ENCODE measurements at places on chromosomes 5 and 9.

GRCh38 chr5:115932991-115933390 is 29.3 kb upstream of the LVRN start:
- no peak for DNase-seq

- no peak for DNase-seq
These were observed 43.9 kb upstream of the HMGCS1 start for GRCh38 chr5:43357067-43357466.

DNA sequence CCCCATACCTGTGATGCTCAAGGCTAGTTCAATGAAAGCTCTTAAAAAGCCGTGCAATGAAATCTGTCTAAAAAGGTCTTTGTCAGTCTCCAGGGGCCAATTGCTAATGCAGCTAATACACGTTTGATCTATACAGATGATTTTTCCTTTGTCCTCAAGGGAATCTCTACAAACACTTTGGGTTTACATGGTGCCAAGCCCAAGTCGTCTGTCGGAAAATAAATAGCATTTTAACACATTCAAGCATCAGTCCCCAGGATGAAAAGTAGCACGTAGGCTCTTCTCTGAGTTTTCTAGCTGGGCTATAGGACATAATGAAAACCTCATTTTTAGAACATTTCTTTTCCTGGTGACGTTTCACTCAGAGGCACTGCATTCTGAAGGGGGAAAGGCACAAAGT is 477.4 kb upstream of the WWC1 start:
- no peak for DNase-seq

DNA sequence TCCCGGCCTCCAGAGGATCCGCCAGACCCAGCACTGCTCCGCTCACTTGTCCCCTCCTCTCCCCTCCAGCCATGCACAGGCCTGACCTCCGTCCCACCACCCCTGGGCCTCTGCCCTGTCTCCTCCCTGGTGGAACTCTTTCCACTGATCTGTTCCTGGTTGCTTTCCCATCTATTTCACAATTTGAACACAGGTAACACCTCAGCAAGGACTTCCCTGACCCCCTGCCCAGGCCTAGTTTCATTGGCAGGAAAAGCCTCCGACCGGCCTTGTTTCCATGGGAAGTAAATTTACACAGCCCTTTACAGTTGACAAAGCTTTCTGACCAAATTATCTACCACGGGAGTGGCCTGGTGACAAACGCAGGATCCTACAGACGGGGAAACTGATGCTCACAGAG is 14.8 kb downstream of the QSOX2 start:
- no peak for DNase-seq

- DNase-seq: no peak
These were observed 897 bp downstream of the ROPN1L start for GRCh38 chr5:10442576-10442975.

GRCh38 chr9:7165331-7165975 is 407.7 kb downstream of the KDM4C start:
- no peak for DNase-seq

DNA sequence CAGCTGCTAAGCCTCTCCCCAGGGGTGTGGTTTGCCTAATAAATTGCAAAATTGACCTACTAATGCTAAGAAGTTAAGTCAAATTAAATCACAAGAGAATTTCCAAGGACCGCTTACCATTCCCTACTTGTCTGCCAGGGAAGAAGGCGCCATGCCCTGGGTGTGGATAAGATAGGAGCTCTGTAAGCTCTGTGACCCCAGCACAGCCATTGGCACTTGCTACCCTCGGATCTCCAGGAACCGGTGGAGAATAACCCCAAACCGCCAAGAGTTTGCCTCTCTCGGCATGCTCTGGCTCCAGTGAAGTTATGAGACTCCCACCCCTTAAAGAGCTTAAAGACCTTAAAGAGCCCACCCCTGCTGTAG is 58.9 kb downstream of the NEURL1B start:
- DNase-seq: no peak

DNA sequence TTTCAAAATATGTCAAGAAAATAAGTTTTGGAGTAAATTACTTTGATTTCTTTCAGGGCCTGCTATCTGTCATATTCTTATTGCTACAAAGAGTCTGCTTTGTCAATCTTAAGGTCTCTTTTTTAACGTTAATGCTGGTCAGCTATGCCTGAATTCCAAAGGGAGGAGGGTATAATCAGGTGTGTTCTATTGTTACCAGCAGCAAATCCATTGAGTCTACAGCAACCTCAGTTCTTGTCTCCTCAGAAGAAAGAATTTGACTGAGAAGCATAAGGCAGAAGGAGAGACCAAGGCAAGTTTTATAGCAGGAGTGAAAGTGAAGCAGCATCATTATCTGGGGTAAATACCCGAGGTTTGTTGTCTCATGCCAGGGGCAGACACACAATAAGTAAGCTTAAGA is 23.7 kb upstream of the MINAR2 start:
- no peak for DNase-seq

GRCh38 chr9:34403554-34404380 is 27.1 kb upstream of the MYORG start:
- peak; percentile 65 for DNase-seq

DNA sequence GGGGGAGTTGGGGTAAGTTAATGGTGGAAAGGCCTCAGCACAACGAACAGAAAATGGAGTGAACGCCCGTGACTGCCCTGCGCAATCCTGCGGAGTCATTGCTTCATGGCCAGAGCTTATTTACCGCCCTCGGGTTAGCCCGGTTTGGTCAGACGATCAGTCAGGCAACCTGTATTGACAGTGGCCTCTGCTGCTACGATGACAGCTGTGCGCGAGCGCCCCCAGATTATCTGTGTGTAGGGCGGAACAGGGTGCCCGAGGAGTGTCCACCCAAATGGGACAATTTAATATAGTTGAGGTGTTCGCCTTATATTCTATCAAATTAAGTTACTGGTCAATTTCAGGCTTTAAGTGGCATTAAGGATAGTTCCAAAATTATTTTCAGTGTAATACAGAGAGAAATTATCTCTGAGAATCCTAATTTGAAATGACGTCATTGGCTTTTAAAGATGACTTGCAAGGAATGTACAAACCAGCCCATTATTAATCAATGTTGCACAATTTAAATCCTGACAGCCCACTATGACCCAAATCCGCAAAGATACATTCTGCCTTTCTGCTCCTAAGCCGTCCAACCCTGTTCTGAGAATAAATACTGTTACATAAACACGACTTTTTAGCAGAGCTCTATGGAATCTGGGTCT is 879 bp upstream of the UBQLN1 start:
- no peak for DNase-seq

DNA sequence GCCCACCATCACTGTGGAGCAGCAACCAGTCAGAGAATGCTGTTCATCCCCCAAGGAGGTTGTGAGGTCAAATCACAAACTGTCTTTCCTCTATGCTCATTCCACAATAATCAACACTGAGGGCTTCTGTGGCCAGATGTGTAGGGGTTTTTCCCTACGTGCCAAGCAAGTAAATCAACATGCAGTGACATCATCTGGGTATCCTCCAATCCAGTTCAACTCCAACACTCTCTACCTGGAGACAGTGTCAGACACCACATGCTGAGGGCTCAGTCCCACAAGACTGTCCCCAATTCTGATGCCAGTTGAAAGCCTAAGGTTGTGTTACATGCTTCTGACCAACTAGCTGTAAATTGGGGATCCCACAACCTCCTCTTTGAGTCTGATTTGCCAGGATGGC is 57.3 kb upstream of the DMRT1 start:
- no peak for DNase-seq

- DNase-seq: no peak
These were observed 124.8 kb downstream of the FRMD3 start for GRCh38 chr9:83413367-83413766.

DNA sequence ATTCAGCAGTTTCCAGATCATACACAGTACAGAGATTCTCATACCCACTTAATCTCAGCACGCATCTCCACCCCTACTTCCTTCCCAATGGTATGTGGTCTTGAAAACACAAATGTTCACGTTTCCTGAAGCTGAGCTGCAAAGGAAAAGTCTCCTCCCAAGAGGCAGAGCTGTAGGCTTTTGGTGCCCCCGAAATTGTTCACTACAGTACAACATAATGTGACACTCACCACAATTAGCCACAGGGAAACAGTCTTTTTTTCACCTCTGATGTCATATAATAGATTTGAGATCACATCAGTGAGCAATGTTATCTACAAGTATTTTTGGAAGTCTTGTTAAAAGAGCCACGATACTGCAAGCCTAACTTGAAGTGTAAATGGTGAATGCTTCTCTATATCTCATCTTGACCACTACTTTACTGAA is 40.2 kb downstream of the NFIB start:
- DNase-seq: no peak

GRCh38 chr5:43020399-43020746 is 19.7 kb downstream of the ANXA2R start:
- peak; percentile 73 for DNase-seq

DNA sequence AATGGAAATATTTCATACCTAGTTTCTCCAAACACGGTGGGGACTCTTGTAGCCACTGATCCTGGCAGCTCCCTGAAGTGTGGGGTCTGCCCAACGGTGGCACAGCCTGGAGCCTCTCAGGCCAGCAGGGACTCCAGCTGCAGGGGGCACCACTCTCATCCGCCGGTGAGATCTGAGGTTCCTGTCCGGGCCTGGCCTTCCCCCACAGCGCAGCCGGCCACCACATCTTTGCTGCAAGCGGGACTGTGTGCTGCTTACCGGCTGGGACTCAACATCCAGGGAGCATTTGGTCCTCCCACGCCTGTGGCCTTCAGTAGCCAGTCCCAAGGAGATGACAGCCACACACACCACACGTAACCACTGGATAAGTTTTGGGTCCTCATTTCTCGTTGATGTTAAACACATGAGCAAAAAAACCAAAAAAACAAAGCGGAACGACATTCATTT is 7.7 kb upstream of the NKX2-5 start:
- no peak for DNase-seq

DNA sequence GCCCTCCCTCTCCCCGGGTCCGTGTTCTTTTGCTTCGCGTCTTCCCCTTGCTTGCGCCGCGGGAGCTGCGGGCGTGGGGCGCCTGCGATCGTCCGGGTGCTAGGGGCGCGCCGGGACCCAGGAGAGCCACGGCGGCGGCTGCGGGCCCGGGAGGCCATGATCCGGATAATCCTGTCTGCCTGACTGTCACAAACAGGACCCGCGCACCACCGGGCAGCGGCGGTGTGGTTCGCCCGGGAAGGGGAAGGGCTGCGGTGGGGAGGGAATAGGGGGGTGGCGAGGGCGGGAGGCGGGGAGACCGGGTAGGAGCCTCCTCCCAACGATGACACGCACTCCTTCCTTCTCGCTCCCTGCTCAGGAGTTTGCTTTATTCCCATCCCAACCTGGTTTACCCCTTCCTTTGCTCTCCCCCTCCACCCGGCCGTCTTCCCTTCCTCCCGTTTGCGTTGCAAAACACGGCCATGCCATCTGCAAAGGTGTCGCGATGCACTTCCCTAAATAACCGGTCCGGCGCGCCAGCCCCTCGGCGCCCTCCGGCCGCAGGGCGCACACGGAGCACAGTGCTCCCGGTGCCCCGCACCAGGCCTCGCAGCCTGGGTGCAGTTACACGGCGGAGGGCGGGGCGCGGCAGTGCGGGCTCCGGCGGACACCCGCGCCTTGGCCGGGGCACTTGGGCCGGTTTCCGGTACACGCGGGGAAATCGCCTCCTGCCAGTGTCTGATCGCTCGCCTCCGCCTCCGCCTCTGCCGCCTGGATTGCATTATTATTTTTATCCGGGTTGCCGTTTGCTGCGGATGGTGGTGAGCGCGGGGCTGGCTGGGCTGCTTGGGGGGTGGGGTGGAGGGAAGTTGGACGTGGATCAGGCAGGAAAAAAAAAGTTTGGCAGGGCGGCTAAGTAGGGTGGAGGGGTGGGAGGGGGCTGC is 1.5 kb downstream of the SMARCA2 start:
- peak; percentile 52 for DNase-seq

DNA sequence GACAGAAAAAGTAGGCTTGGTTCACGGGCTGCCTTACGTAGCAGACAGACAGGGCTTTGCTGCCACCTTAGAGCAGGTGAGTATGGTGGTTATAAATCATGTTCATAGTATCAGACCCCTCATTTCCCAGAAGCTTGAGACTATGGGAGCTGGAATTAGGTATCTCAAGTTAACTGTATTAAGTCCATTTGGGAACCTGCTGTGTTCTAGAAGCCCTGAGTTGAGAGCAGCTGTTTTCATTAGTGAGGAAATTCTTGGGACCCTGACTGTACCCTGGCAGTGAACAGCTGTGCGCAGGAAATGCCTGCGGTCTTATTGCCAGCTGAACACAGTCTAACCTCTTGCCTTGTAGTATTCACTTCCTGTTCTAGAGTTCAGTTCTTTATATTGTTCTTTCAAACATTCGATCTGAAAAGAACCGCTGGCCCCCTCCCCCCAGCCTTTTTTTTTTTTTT is 29.8 kb downstream of the UGCG start:
- DNase-seq: no peak

DNA sequence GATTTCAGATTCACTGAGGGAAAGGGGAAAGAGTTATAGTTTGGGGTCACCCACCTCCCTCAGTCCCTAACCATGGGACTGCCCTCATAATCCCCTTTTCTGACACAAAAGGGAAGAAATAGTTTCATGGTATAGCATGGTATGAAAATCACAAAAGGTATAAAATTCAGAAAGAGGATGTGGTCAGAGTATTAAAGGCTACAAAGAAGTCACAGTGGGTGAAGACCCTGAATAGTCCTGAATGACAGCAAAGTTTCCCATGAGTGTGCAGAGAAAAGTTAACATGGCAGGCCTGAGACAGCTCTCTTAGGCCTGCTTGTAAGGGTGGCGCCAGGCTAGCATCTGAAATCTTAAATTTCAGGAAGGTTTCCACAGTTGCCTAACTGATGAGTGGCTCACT is 290.6 kb upstream of the ZNF608 start:
- DNase-seq: no peak

- DNase-seq: no peak
These were observed at the start of gene ENTREP1 for GRCh38 chr9:69324549-69325401. TSS of gene ENTREP1 (plus strand) at chr9:69325215. CDS start at chr9:69325310, 95 bp downstream.

DNA sequence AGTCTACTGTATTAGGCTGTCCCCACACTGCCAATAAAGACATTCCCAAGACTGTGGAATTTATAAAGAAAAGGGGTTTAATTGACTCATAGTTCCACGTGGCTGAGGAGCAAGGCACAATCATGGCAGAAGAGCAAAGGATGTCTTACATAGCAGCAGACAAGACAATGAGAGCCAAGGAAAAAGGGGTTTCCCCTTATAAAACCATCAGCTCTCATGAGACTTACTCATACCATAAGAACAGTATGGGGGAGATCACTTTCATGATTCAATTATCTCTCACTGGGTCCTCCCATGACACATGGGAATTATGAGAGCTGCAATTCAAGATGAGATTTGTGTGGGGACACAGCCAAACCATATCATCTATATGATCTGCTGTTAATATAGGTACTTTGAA is 14.8 kb upstream of the FSTL4 start:
- DNase-seq: no peak

GRCh38 chr9:6552498-6553121 is 92.9 kb downstream of the GLDC start:
- no peak for DNase-seq

GRCh38 chr5:135569755-135570452 is 8.9 kb downstream of the CXCL14 start:
- DNase-seq: peak; percentile 7

GRCh38 chr5:8953016-8953415 is 592.9 kb downstream of the SEMA5A start:
- no peak for DNase-seq
